Astrocyte (in vitro differentiated cells and primary cell): ENCODE measurements at places on chromosomes 5 and 9.

DNA sequence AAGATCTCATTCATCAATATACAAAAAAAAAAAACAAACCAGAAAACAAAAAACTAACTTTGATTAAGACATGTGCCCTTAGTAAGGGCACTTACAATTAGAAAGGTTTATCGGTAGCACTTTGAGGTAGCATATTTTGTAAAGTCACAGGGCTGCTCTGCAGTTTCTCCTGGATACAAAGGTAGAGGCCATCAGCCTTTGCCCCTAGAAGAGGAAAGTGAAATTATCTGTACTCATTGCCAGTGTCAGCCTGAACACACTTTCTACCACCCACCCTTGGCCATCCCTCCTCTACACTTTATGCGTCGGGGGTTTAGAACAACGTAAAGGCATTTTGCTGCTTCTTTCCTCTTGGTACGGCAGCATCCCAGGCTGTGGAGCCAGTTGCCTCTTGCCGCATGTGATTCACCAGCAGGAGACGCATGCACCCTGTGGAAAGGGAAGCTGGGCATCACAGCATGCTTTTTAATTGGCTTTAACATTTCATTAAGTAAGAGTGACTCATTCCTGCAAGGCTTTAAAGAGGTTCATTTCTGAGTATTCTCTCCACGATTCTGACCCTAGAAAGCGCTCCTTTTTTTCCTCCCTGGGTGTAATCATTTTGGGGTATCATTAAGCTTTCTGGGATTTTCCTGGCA lies 84.6 kb downstream of the CEMIP2 start:
- peak; percentile 82 for DNase-seq

DNA sequence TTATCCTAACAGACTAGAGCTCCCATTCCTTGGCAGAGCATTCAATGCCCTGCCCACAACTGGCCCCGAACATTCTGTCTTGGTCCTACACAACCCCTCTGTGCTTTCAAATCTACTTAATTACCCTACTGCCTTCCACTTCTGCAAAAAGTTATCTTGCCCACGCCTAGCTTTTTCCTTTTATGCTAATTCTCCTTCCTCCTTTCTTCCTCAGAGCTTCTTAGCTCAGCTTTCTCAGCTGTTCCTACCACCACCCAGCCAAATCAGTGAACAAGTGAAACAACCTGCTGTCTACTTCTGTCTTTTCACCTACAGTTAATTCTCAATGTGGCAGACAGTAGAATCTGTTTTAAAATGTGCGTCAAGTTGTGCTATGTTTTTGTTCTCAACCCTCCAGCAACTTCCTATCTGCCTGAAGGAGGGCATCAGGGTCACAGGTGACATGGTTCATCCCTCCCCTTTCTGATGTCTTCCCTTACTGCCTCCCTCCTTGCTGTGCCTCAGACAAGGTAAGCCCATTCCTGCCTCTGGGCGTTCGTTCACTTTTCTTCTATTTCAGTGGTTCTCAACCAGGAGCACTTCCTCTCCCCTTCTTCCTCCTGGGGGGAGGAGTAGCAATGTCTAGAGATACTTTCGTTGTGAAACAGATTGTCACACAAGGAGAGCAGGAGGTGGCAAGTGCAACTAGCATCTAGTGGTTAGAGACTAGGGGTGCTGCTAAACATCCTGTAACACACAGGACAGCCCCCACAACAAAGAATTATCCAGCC lies 1.3 kb upstream of the REEP5 start:
- no peak for DNase-seq

DNA sequence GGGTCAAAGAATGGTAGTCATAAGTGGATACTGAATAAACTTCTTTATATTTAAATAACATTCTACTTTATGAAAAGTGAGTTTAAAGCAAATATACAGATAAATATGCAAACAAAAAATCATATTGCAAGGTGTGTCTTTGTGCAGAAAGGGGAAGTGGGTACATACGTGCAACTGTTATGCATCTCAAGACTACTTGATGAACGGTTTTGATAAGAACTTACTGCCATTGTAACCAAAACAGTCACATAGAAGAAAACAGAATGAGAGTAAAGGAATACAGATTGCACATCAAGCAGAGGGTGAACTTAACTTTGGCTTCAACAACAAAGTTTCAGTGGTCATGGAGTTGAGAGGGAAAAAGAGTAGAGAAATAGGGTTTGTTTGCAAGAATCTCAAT lies 9.9 kb downstream of the CAMK4 start:
- no peak for DNase-seq

DNA sequence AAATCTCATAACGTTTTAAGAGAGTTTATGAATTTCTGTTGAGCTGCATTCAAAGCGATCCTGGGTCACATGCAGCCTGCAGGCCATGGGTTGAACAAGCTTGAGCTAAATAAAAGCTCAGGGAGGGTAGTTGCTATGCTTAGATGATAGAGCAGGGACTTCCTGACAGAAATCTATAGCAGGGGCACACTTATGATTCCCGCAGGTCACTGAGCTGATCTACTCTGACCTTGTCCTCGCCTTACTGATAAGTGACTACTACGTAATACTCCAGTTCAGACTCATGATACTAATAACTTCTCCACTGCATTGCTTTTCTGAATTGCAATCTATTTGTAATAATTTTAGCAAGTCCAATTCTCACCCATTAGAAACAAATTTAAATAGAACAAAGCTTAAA lies 90.9 kb downstream of the NFIB start:
- DNase-seq = no peak

DNA sequence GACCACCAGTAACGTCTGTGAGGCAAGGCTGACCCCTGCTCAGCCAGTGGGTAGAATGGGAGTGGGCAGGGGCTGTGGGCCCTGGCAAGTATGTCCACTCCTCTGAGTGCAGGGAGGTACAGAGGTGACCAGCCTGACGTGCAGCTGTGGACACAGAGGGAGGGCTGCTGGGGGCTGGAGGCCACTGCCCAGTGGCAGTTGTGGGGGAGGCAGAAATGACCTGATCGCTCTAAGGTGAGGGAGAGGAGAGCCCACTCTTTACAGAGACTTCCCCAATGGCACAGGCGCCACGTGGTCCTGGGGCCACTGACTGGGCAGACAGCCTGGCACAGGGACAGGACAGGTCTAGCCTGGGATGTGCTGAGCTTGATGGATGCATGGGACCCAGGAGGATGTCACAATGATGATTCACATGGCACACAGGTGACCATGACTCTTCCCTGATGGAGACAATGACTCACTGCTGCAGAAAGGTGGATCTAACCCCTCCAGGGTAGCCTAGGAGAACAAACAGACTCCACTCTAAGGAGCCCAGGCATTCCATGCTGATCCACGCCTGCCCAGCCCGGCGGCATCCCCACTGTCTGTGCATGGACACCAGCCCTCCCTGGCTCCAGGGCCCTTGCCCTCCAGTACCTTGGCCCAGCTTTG lies 7.7 kb downstream of the LPCAT1 start:
- DNase-seq = peak; percentile 19

GRCh38 chr5:171263181-171263580 lies 45.9 kb upstream of the TLX3 start:
- no peak for DNase-seq
